ENCODE measurements at places on chromosomes 11 and 22. TPM values are rescaled to one million over a fixed set of nuclear protein-coding genes. Genes with fewer than 3 reads are reported as not detected.
A peak's percentile ranks its signal among the peaks of the same experiment; 100 is the strongest.

The OR4A16 gene
- not detected for total RNA-seq

The SERPIND1 gene
- not detected for total RNA-seq

The KRTAP5-3 gene
- total RNA-seq = not detected

The ARHGAP8 gene
- total RNA-seq = 2.6 TPM

The IMMP1L gene
- total RNA-seq = 9.8 TPM

The TRPC6 gene
- total RNA-seq = not detected

The AASDHPPT gene
- total RNA-seq = 21.8 TPM

The PLAAT4 gene
- total RNA-seq = 118 TPM

DNA sequence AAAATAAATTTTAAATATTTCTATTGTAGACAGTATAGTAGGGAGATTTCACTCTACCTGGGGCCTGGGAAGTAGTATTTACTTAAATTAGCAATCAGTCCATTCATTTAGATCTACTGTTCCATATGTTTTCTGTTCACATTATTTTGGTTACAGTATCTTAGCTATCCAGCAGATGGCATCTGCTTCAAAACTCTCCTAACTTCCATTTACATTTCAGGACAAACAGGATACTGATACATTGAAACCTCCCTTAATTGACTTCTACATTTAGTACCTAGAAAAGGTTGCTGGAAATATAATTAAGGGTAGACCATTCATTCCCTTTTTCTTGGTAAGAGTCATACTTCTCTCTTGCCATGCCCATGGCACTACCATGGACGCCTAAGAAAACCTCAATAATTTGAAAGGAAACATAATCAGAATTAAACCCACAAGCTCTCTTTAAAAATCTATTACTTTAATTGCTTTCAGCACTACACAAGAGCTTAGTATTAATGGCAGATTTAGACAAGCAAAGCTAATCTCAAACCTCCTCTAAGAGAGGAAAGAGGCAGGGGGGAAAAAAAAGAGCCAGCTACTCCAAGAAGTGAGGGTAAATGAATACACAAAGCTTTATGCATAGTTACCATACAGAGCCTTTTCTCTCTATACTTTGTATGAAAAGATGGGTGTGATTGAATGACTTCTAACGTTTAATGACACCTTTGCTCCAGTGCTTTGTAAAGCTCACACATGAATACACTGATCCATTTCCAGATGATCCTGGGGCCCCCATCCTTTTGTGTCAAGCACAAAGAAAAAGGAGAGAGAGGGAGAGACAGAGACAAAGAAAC, 131.2 kb upstream of the MTMR2 start:
- H3K27ac ChIP-seq = no peak overlapping the region
- no peak overlapping the region for H3K4me3 ChIP-seq
- no peaks in the 10 kb centered on the region for H3K36me3 ChIP-seq
- H3K4me1 ChIP-seq = no peaks in the 10 kb centered on the region
- no peak for DNase-seq
- no peaks in the 10 kb centered on the region for H3K27me3 ChIP-seq

DNA sequence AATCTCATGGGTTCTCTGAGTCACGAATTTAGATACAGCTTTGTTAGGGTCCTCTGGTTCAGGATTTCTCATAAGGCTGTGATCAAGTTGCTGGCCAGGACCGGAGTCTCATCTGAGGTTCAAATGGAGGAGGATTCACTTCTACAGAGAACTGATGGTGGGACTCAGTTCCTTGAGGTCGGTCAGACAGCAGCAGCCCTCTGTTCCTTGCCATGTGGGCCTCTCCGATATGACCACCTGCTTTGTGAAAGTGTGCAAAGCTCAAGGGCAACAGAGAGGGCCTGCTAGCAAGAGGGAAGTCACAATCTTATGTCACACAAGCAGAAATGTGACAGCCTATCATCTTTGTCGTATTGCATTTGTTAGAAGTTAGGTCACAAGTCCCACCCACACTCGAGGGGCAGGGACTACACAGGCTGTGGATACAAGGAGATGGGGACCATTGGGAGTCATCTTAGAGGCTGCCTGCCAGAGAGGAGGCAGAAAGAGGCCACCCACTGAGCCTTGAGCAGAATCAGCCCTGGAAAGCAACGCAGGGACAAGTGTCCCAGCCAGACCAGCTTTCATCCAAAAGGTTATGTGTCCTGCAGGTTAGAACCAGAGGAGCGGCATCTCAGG, 34.5 kb downstream of the RPUSD4 start:
- H3K27me3 ChIP-seq = no peaks in the 10 kb centered on the region
- no peak overlapping the region for H3K4me3 ChIP-seq
- no peak overlapping the region for H3K27ac ChIP-seq
- H3K36me3 ChIP-seq = no peaks in the 10 kb centered on the region
- DNase-seq = no peak

- H3K4me3 ChIP-seq = no peak overlapping the region
- no peaks in the 10 kb centered on the region for H3K27me3 ChIP-seq
- no peak for DNase-seq
These were observed 29.4 kb downstream of the SCN3B start for GRCh38 chr11:123624974-123625373.

DNA sequence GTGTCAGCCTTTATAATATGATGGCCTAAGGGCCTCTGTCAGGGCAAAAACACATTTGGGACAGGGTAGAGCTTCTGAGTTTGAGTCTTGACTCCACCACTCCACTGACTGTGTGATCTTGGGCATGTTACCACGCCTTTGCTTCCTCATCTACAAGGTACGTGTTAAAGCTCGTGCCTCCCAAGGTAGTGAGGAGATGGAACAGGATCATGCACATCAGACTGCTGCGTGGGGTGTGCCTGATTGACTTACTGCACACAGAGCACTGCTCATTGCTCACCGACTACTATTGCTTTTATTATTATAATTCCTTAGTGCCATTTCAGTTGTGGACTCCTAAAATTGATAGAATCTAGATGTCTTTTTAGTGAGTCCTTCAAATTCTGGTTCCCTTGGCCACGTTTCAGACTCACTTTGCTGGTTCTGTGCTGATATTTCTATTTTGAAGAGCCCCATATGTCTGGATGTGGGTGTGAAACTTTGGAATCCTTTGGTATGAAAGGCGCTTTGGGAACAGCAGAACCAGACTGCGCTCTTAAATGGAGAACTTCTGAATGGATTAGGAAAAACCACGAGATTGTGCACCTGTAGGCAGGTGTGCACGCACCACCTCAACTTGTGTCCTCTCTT, 44.1 kb upstream of the RAB1B start:
- H3K4me1 ChIP-seq = peaks cover 9% of the 10 kb centered on the region
- DNase-seq = no peak
- no peak overlapping the region for H3K4me3 ChIP-seq

DNA sequence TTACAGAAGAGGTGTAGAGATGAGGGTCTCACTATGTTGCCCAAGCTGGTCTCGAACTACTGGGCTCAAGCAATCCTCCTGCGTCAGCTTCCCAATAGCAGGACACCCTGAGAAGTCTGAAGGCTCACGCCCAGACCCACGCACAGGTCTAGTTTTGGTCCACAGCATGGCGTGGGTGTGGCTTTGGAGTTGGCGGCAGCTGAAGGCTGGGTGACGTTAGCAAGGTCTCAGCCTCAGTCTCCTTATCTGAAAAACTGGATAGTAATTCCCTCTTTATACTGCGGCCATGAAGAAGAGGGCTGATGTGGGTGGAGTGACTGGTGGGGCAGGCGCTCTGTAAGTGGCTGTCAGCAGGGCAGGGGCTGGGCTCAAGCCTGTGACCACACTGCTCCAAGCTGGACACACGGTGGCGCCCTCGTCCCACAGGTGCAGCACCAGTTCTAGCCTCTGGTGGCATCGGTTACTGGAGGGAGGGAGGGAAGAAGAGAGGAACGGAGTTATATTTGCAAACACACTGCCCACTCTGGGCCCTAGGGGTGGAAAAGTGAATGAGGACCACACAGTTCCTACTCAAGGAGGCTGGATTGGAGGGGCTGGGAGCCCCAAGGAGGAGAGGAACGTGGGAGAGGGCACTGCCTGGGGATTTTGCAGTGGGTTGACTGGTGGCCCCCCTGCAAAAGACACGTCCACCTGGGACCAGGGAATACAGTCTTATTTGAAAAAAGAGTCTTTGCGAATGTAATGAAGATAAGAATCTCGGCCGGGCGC, 19.6 kb upstream of the CARD10 start:
- no peak overlapping the region for H3K27ac ChIP-seq
- peak; percentile 87 for DNase-seq
- no peak overlapping the region for H3K4me3 ChIP-seq

GRCh38 chr11:90884181-90884580, 661.3 kb upstream of the CHORDC1 start:
- no peak overlapping the region for H3K27ac ChIP-seq
- no peak overlapping the region for H3K4me3 ChIP-seq
- no peaks in the 10 kb centered on the region for H3K27me3 ChIP-seq
- H3K36me3 ChIP-seq = no peaks in the 10 kb centered on the region
- no peaks in the 10 kb centered on the region for H3K4me1 ChIP-seq

DNA sequence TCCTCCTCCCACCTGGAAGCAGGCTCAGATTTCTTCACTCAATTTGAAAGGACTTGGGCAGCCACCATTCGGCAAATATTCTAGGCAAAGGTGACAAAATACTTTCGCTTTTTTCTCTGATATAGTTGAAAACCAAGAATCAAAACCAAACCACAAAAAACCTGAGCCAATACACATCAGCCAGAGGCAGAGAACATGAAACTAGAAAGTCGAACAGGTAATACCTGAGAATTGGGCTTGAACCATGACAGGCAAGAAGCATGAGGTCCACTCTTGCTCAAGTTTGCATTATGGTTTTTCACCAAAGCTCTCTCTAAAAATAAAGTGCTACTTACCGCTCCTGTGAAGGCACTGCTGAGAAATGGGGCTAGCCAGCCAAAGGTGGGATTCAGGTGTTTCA, 26.2 kb upstream of the LDLRAD3 start:
- H3K36me3 ChIP-seq = no peaks in the 10 kb centered on the region
- DNase-seq = no peak
- no peaks in the 10 kb centered on the region for H3K4me1 ChIP-seq
- H3K27ac ChIP-seq = no peak overlapping the region
- no peak overlapping the region for H3K4me3 ChIP-seq

- H3K27ac ChIP-seq = no peak overlapping the region
- no peak overlapping the region for H3K4me3 ChIP-seq
- H3K27me3 ChIP-seq = no peaks in the 10 kb centered on the region
These were observed 19.4 kb downstream of the LRRC74B start for GRCh38 chr22:21064917-21065864.

DNA sequence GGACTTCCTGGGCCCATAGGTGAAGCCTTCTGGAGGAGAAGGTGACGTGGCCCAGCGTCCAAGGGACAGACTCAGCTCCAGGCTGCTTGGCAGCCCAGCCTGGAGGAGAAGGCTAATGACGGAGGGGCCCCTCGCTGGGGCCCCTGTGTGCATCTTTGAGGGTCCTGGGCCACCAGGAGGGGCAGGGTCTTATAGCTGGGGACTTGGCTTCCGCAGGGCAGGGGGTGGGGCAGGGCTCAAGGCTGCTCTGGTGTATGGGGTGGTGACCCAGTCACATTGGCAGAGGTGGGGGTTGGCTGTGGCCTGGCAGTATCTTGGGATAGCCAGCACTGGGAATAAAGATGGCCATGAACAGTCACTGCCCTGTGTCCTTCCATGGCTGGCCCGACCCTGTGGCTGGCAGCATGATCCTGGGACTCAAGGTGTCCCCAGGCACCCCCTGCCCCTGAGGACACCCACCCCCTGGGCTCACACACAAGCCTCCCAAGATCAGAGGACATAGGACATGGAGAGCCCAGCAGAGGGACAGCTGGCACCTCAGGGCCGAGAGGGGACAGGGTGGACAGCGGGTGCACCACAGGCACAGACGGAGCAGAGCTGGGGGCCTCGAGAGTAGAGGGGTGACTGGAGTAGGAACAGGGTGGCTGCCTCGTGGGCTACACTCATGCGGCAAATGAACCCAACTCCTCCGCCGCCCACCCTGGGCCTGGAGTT, 10.1 kb downstream of the SIGIRR start:
- H3K27me3 ChIP-seq = no peaks in the 10 kb centered on the region
- DNase-seq = no peak
- peaks cover 19% of the 10 kb centered on the region for H3K4me1 ChIP-seq
- H3K4me3 ChIP-seq = no peak overlapping the region

GRCh38 chr11:46305295-46305694, 27.8 kb downstream of the CREB3L1 start:
- H3K27me3 ChIP-seq = no peaks in the 10 kb centered on the region
- no peak overlapping the region for H3K27ac ChIP-seq
- H3K4me1 ChIP-seq = peaks cover 4% of the 10 kb centered on the region
- no peak overlapping the region for H3K4me3 ChIP-seq
- no peaks in the 10 kb centered on the region for H3K36me3 ChIP-seq
- no peak for DNase-seq

GRCh38 chr11:28581286-28582242, 473.4 kb downstream of the METTL15 start:
- H3K4me3 ChIP-seq = no peak overlapping the region
- no peak for DNase-seq
- H3K27ac ChIP-seq = no peak overlapping the region
- no peaks in the 10 kb centered on the region for H3K36me3 ChIP-seq
- H3K27me3 ChIP-seq = no peaks in the 10 kb centered on the region

DNA sequence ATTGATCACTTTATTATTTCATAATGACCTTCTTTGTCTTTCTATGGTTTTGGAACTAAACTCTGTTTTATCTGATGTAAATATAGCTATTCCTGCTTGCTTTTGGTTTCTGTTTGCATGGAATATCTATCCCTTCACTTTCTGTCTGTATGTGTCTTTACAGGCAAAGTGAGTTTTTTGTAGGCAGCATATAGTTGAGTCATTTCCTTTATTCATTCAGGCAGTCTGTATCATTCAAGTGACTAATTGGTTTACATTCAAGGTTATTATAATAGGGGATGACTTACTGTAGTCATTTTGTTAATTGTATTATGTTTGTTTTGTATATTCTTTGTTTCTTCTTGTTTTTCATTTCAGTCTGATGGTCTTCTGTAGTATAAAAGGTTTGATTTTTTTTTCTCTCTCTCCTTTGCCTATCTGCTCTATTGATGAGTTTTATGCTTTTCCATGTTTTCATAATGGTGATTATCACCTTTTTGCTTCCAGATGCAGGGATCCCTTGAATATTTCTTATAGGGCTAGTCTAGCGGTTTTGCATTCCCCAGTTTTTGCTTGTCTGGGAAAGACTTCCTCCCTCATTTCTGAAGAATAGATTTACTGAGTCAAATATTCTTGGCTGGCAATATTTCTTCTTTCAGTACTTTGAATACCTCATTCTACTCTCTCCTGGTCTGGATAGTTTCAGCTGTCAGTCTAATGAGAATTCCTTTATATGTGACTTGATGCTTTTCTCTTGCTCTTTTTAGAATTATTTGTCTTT, 50.4 kb downstream of the GDPD4 start:
- no peaks in the 10 kb centered on the region for H3K4me1 ChIP-seq
- no peak overlapping the region for H3K27ac ChIP-seq
- no peaks in the 10 kb centered on the region for H3K36me3 ChIP-seq
- no peak for DNase-seq
- H3K27me3 ChIP-seq = peaks cover 8% of the 10 kb centered on the region

- no peak for DNase-seq
- no peak overlapping the region for H3K4me3 ChIP-seq
These were observed 10.1 kb upstream of the VSIG10L2 start for GRCh38 chr11:125935618-125936199.

DNA sequence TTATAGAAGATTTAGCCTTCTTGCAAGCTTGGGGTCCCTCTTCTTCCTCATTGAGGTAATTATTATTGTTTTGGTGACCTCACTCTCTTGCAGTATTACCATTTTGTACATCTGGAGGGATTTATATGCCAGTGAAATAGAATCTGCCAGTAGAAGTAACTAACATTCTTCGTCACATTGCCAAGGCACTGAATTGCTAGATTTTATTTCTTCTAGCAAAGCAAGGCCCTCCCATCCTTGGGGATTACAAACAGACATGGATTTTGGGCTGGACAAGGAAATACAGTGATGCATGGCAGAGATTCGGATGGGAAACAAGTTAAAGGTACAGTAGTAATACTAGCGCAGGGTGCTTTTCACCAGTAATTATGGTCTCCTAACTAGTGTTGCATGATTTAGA, 7.8 kb downstream of the ADAMTS15 start:
- H3K4me1 ChIP-seq = no peaks in the 10 kb centered on the region
- H3K27me3 ChIP-seq = peaks cover 2% of the 10 kb centered on the region
- no peak overlapping the region for H3K4me3 ChIP-seq
- no peak overlapping the region for H3K27ac ChIP-seq
- no peak for DNase-seq
